ENCODE measurements at places on chromosomes 11 and 22.

DNA sequence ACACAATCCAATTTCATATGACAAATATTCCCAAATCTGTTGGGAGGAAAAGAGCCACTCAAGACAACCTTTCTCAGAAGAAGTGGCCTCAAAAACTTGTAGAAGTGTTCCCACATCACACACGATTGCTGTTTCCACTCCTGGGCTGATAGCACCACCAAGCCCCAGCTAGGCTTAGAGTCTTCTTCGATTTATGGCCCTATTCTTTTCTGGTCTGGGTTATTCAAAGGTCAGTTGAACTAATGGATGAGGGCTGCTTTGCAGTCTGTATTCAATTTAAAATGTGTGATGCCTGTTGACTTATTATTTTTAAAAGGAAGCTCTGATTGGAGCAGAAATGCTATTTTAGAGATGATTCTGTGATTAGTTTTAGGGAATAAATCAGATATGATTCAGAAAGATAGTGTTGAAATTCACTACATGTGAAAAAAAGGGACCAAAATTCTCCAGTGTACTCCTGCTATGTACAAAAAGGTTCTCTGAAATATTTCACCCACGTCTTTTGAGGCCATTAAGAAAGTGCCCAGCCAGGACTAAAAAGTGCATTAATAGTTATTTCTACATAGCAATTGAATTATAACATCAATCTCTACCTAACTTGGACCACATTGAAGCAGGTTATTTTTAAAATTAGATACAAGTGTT lies 57.3 kb upstream of the SPON1 start:
- DNase-seq, result no peak

GRCh38 chr11:90753546-90753945 lies 530.7 kb upstream of the CHORDC1 start:
- DNase-seq, result no peak

DNA sequence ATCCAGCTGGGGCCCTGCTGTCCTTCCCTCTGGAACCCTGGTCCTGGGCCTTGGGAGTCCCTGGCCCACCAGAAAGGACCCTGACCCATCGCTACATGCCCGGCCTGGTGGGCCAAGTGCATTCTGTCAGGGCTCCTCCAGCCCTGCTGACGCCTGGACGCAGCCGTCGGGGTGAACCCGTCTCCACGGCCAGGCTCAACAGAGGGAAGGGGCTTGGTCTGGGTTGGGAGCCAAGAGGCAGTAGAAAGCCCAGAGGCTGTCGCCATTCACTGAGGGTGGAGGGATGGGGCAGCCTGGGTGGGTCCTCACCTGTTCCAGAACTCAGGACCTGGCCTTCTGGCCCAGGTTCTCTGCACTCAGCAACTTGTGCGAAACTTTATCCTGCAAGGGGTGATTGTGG lies 39.0 kb downstream of the TOLLIP start:
- no peak for DNase-seq

DNA sequence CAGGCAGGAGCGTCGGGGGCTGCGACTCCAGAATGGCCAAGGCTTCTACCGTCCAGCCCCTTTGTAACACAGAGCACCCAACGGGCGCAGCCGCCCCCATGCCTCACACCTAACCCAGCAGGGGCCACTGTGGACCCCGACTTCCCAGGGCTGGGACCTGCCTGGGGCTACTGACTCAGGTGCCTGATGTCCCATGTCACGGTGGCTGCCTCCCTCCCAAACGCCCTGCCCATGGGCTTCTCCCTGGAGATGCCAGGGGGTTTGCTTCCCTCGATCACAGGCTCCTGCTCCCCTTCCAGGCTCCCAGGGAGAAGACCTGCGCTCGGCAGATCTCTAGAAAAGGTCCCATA lies 84.0 kb downstream of the MYEOV start:
- DNase-seq, result no peak

GRCh38 chr11:86519064-86519911 lies 144.6 kb downstream of the CCDC81 start:
- no peak for DNase-seq

DNA sequence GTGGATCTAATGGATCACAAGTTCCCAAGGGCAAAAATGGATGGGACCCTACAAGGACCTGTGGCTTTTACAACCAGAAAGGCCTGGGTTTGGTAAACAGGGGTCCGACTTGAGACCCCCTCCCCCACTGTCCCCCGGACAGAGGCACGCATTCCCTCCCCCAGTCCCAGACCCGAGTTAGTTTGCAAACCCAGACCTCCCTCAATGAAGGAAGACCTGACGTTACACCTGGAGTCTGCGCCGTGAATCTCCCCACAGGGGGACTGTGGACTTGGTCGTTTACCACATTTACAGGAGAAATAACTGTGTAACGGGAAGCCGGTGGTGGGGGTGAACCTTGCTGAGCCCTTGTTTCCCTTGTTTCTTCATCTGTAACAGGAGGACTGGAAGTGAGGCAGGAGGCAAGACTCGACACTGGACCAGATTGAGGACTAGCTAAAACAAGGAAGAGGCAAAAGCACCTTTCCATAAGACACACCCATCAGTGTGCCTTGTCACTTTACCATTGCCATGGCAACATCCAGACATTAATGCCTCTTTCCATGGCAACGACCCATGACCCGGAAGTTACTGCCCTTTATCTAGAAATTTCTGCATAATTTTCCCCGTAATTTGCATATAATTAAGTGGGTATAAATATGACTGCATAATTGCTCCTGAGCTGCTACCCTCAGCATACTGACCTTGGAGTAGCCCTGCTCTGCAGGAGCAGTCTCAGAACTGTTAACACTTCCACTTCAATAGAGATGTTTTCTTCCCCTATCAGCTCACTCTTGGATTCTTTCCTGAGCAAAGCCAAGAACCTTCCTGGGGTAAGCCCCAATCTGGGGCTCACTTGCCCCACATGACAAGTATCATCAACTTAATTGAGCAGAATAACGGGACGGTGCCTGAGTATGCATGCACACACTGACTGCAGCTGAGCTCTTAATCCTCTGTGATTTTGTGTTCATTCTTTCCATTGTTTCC lies 25.4 kb downstream of the PDGFB start:
- DNase-seq, result no peak

DNA sequence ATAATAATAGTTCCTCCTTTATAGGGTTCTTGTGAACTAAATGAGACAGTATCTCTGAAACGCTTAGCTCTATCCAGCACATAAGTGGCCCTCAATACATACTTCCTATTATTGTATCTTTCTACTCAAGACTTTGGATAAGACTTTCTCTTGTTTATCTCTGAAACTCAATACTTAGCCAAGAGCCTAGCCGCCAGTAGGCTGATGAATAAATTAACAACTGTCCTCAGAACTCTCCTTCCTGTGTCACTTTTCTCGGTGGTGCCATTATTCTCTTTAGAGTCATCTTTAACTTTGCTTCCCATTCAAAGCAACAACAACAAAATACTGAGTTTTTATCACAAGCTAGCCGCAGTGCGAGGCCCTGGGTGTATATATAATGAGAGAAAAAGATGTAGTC lies 86.9 kb downstream of the FAM83F start:
- DNase-seq, result no peak

- no peak for DNase-seq
These were observed 5.4 kb upstream of the SAC3D1 start for GRCh38 chr11:65035579-65035978.

- no peak for DNase-seq
These were observed at the start of gene CD81 for GRCh38 chr11:2376751-2377451. Gene CD81, plus strand, starts transcription at chr11:2377310. Its CDS starts 240 bp downstream, at chr11:2377550.

- no peak for DNase-seq
These were observed 63.0 kb downstream of the PTPRJ start for GRCh38 chr11:48043111-48043990.

GRCh38 chr22:47168900-47169800 lies 406.7 kb downstream of the TBC1D22A start:
- DNase-seq, result no peak

DNA sequence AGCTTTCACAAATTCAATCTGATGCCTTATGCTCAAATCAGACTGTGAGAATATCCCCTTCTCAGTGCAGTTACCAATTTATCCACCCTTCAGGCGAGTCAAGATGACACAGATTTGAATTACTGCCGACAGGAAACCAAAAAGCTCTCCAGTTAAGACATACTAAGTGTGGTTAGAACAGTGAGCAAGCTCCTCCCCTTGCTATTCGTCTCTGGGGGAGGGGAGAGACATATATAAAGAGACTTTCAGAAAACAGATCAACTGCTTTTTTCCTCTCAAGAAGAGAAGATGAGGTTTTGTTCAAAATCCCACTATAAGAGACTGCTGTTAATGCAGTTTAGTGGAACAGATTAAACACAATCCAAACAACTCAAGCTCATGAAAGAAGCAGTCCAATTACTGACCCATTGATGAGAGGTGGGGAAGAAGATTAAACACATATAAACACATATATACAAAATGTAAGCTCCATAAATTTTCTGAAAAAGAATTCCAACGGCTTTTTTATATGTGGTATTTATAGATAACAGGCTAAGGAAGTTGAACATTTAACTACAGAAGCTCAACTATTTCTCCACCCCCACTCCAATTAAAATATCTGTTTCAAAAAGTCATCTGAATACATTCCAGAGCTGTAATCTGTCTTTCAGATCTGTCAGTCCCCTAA lies 102.7 kb downstream of the MRTFA start:
- DNase-seq, result peak; percentile 39

DNA sequence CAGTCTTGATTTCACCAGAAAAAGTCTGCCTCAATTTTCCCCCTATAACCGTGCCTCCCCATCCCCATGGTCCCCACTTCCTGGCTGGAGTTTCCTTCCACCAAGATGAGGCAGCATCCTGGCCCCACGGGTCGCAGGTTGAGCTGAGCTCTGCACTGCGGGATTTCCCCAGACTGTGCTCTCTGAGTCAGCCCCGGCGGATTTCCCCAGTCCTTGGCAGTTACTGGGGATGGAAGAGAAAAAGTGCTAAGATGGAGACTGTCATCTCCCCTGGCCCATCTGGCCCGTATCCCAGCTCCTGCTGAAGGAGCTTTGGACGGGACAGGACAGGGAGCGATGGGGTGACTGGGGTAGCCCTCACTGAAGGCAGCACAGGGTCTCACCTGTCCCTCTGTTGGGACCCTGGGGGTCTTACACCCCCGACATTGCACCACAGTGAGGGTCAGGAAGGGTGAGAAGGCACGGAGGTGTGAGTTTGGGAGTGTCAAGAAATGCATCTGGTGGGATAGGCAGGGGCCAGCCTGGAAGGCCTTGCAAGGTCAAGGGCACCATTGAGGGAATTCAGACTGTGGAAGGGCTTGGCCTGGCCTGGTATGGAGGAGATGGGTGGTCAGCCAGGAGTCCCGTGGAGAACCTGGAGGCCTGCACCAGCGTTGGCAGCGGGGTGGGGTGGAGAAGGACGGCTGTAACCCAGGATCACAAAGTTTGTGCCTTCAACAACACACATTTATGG lies 36.5 kb downstream of the NADSYN1 start:
- DNase-seq, result peak; percentile 34

DNA sequence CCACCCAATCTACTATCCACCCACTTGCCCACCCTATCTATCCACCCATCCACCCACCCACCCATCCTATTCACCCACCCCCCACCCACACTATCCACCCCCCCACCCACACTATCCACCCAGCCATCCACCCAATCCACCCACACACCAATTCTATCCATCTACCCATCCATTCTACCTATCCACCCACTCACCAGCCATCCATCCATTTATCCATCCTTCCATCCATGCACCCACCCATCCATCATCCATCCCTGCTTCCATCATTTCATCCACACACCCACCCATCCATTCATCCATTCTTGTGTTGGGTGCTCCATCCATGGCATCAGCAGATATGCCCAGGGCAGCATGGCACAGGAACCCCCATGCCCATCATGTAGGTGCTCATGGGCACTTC lies 1206.6 kb downstream of the BRD1 start:
- DNase-seq, result no peak

- no peak for DNase-seq
These were observed 54.0 kb downstream of the BDNF start for GRCh38 chr11:27646051-27646818.

Data from stimulated activated CD8-positive, alpha-beta memory T cell treated with anti-CD3 and anti-CD28 coated beads, Interleukin-7, amount 100 ng/mL, for 48 hours (primary cell).